ENCODE measurements at places on chromosomes 7 and 10.

DNA sequence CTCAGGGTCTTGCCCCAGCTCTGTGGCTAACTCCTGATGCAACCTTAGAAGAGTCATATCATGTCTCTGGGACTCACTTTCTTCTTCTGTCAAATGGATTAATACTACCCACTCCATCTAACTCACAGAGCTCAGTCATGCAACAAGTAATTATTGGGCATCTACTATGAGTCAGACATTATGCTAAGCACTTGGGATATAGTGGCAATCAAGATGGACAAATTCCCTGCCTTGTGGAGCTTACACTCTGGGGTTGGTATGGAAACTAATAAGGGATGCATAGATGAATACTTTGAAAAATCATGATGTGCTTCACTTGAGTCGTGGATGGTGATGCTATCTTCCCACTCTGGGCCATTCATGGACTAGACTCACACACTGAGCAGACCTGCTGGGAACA, 88.9 kb downstream of the KCNMA1 start:
- no peak for DNase-seq

DNA sequence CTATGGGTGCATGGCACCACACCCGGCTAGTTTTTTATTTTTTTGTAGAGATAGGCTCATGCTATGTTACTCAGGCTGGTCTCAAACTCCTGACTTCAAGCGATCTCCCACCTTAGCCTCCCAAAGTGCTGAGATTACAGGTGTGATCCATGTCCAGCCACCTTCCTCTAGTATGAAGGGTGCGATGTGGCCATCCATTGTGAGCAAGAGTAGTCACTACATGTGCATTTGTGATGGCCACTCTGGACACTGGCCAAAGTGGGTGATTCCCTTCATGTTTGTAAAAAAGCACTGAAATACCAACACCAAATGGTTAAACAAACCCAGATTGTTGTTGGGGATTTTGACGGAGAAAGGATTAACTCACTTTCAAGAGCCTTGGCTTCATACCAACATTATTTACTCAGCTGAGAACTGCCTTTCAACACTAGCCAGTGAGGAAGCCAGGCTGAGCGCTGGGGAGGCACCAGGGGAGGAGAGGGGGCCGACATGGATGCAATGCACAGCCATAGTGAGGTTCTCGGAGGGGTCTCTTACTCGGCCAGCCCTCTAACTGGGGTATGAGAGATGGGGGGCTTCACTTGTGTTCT, 198.1 kb upstream of the LYZL2 start:
- DNase-seq = no peak

GRCh38 chr7:146375170-146375569, 258.6 kb downstream of the CNTNAP2 start:
- DNase-seq = no peak

GRCh38 chr7:85237721-85238120, 50.9 kb upstream of the SEMA3D start:
- no peak for DNase-seq

GRCh38 chr7:37287131-37287855, 161.4 kb downstream of the ELMO1 start:
- no peak for DNase-seq

DNA sequence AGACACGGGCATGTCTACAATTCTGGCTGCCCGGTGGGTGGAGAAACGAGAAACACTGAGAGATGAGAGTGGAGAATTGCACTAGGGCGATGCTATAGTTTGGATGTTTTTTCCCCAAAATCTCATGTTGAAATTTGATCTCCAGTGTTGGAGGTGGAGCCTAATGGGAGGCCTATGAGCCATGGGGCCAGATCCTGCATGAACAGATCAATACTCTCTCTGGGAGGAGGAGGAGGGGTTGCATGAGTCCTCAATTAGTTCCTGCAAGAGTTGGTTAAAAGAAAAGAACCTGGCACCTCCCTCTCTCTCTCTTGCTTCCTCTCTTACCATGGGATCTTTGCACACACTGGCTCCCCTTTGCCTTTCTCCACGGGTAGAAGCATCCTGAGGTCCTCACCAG, 299.1 kb downstream of the CALN1 start:
- no peak for DNase-seq

- DNase-seq = no peak
Measured at GRCh38 chr7:38685851-38686250, 54.7 kb upstream of the AMPH start.

- no peak for DNase-seq
Measured at GRCh38 chr10:22133749-22134624, 83.8 kb downstream of the EBLN1 start.

DNA sequence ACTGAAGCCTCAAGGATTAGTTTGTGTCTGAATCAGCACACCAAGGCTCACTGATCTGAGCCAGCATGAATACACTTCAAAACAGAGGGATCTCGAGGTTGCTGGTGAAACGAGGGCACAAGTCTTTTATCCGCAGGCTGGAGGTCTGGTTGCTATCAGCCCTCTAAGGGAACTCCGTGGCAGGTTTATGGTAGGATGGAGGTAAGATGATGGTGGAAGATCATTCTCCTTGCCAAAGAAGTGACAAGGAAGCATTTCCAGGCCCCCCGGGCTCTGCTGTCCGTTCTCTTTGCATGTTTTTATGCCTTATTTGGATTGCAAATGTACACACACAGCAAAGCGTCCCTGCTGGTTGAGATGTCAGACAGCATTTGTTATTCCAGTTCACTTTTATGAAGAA, 268.3 kb downstream of the ARHGAP12 start:
- no peak for DNase-seq

DNA sequence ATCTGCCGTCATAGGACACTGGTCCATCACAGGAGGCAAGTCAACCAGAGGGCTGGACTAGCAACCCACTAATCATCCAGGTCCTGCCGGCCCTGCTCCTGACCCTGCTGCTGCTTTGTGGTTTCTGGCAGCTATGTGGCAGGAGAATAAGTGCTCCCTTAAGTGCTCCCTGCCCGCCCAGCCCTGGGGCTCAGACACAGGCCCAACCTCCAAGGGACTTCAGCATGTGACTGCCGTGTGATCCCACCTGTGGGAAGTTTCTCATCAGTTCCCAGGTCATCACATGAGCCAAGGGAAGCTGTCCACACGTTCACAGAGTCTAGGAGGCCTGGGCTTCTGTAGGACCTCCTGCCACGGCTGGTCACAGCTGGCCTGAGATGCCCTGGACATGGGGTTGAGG, 34.2 kb upstream of the ZNF488 start:
- DNase-seq = no peak

DNA sequence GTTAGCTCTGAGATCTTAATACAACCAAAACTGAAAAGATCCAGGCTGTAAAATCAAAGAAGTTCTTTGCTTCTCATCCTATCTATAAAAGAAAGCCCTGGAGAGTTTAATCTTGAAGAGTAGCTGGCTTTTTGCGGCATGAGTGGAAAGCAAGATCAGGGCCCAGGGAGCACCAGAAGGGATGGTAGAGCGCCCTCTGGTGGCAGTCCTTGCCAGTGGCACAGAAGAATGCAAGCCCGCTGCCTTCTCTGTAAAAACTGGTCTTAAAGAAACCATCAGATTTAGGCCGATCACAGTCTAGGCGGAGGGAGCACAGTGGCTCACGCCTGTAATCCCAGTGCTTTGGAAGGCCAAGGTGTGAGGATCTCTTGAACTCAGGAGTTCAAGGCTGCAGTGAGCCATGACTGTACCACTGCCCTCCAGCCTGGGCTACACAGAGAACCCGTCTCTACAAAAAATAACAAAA, 35.6 kb downstream of the CPN1 start:
- peak; percentile 51 for DNase-seq

GRCh38 chr10:88840104-88840503, 11.5 kb downstream of the ANKRD22 start:
- no peak for DNase-seq

DNA sequence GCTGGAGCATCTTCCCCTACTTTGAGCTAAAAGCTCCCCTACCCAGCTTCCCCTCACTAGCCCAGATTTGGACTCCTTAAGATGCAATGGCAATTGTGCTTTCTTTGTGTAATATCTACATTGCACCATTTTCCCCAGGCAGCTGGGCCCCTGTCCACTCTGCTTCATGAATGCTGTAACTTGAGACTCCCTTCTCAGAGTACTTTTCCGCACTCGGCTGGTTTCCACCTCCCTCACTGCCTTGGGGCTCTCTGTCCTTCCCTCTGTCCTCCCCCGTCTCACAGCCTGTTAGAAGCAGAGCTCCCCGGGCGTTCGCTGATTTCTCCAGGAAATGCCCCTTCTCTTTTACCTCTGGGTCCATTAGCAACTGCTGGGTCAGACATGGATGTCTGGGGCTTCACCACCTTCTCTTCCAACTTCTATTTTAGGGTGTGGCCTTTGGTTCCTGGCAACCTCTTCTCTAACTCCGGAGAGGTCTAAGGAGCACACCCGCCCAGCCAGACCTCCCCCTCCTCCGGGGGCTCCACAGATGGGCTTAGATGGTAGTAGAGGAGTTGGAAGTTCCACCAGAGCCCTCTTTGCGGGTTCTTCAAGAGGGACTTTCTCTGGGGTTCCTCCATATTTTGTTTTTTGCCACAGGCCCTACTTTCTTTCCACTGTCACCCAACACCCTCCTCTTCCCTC, 2.9 kb upstream of the TMEM72 start:
- DNase-seq = no peak

GRCh38 chr7:147276783-147277370, 1160.3 kb downstream of the CNTNAP2 start:
- no peak for DNase-seq

DNA sequence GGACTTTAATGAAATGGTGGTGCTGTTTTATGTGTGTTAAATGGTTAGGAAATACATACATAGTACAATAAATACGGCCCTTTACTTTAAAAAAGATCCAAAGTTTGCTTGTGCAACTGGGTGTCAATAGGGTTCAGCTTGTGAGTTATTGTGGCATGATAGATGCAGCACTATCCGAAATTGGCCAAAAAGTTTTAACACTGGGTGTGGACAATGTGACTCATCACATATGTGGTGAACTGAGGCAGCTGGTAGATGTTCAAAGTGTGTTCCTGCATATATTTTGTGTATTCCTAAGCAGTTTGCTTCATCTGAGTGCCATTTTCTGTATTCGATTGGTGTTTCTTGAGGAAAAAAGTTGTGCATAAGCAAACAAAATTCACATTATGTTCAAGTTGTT, 473.1 kb downstream of the KIF20B start:
- no peak for DNase-seq

DNA sequence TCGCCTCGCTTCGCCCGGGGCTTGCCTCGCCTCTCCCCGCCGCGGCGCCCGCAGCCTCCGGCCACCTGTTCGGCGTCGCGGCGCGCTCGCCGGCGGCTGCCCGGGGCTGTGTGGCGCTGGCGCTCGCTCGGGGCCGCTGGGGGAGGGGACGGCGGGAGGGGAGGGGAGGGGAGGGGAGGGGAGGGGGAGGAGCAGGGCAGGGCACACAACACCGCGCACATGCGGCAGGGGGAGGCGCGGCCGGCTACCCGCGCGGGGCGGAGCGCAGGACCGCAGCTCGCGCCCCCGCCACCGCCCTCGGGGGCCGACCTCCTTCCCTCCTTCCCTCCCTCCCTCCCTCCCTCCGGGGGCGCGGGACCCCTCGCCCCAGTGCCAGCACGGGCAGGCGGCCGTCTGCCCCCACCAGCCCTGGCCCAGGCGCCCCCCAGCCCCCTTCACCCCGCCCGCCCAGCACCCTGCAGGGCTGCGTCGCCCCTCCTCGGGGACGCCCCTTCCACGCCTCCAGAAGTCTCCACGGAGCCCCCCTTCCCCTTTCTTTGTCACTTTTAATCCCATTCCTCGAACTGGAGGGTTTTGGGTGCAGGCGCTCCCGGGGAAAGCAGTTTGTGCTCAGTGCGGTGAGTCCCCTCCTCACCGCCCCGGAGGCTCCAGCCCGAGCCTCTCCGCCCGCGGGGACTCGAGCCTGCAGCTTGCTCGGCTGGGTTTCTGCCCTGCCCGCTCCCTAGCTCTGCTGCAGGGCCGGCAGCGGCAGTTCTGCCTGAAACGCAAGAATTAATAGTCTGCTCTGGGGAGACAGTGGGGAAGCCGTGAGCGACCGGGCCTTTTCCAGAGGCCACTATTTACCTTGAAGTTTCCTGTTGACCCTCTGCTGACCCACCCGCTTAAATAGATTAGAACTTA, at the start of gene PARD3:
Gene PARD3 (minus strand): TSS at position 112 of the 900 bp plus-strand sequence. CDS start 301 bp downstream, outside the sequence.
- DNase-seq = no peak

DNA sequence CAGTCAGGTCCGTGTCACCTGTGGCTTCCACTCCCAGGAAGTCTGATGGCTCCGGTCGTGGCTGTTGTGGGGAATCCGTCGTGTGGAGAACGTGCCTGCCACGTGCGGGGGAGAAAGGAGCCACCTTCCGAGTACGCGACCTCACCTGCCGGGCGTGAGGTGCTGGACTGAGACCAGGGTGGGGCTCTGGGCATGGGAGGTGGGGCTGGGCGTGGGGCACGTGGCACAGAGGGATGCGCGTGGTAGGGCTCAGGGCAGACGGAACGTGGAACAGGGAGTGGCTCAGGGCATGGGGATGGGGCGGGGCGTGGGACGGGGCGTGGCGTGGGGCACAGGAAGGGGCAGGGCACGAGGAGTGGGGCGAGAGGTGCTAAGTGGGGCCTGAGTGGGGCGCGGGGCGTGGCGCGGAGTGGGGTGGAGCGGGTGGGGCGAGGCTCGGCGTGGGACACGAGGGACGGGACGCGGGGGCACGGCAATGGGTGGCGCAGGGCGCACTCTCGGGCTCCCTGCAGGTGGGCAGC, 64.8 kb downstream of the C10orf143 start:
- DNase-seq = no peak

GRCh38 chr7:111653846-111654245, 91.6 kb upstream of the IMMP2L start:
- DNase-seq = no peak

DNA sequence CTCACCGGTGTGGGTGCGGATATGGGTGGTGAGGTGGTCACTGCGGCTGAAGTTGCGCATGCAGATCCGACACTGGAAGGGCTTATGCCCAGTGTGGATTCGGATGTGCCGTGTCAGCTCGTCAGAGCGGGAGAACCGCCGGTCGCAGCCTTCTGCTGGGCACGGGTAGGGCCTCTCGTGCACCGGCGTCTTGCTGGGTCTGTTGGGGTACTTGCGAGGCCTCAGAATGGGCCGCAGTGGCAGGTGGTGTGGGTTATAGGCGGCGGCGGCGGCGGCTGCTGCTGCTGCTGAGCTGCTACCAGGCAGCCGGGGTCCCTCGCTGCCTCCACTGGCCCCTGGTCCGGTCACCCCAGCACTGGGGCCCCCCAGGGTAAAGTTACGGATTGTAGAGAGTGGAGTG, 2.7 kb downstream of the EGR2 start:
- DNase-seq = no peak

DNA sequence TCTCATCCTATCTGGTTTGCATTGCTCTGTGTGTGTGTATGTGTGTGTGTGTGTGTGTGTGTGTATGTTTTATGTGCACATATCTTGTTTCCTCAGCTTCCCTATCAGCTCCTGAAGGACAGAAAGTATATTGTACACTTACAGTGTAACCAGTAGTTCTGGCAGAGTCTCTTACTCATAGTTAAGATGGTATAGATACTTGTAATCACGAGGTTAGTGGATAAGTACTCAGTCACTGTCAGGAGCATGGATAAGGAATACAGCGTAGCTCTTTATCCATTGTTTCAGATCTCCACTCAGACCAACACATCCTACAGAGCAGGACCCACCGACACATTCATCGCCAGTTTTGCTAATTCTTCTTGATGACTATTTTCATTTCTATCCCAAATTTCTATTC, 275.0 kb downstream of the TSPAN12 start:
- no peak for DNase-seq
